ENCODE measurements at places on chromosomes 4 and X.

GRCh38 chr4:101259876-101260275 is 87.5 kb downstream of the PPP3CA start:
- no peak for DNase-seq

DNA sequence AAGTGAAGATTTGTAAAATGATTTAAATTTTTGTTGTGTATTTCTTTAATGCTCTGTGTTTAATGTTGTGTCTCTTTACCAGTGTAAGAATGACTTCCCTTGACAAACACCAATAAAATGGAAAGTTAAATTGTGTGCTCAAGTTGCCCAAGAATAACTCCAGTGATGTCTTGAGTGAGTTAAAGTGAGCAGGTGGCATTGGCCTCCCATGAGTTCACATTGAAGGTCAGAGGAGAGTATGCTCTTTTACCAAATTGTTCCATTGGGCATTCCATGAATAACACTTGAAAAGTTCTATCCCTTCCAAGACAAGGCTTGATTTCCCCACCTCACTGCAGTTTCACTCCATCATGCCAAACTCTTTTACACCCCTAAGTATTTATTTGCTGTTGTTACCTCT is 4.5 kb downstream of the ANXA5 start:
- DNase-seq, result no peak

DNA sequence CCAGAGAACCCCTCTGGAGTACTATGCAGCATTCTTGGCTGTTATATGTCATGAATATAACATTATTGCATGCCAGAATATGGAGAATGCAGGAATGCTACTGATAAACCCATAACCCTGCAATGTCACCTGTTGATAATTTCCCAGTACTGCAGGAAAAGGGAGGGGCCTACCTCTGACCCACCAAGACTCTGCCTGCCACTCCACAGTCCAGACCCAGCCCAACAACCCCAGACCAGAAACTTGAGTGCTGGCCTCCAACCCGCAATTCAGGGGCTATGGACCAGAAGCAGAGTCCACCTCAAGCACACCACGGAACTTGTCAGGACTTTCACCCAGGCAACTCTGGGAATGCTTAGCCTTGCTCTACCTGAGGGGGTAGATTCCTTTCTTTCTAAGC is 92.9 kb upstream of the WDR44 start:
- DNase-seq, result no peak

DNA sequence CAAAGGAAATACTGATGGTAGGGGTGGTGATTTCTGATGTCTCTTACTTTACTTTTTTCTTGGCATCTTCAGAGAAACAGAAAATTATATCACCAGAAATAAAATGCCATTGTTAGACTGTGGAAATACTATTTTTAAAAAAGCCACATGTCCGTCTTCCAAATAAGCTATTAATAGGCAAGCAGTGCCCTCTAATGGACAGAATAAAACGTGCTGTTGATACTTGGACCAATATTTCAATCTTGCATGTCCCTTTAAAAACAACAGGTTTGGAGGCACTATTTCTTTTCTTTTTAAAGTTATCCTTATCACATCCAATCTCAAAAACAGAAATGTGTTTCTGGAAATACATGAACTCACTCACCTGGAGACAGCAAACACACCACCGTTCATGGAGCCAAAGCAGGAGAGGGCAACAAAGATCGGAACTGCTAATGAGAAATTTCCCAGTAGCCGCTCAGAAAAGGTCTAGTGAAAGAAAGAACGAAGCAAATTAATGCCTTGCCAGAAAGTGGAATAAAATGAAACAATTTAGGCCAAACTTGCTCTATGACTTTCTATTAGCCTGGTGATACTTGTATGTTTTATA is 59.2 kb downstream of the SLC7A11 start:
- no peak for DNase-seq

DNA sequence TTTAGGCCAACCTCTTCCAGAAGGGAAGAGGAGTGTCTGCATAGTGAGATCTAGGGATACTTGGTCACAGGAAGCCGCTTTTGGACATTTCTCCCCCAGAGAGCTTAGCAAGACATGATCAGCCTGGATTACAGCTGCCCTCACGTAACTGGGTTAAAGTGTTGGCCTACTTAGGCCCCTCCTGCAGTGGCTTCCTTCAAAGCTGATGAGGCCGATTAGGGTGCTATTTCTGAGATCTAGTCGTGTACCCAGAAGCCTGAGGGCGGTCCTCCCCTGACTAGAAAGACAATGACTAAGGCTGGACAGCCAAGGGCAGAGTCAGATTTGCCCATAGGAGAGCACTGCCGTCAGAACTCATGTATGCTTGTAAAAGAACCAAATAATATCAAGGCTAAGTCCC is 135.0 kb downstream of the AMMECR1 start:
- no peak for DNase-seq

DNA sequence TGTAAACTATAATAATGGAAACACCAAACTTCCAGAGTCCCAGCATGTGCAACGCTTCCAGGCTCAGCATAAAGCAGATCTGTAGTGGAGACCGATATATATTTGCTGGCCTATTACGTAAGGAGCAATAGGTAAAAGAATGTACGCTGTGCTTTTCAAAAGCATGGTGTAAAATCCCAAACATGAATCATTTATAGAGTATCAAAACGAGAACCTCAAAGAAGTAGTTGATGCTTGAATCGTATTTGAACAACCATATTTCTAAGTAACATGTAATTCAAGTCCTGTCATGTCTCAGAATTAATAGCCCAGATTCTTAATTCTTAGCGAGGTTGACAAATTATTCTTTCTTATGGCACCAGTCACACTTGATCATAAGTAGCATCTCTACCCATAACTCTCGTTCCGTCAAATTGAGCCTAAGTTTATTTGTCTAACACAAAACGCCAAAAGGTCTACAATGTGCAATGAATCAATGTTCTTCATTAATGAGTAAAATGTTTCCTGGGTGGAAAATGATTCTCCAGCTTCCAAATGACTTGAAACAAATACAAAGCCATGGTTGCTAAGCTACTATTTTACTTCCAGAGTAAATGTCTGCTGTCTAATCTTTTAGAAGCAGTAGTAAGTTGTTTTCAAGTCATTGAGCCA is 811.5 kb upstream of the FRG1 start:
- no peak for DNase-seq

- DNase-seq, result no peak
These were observed 135.2 kb downstream of the PDE5A start for GRCh38 chr4:119493419-119493818.

GRCh38 chrX:9310616-9311015 is 154.2 kb upstream of the TBL1X start:
- DNase-seq, result no peak

Data from GM12891 (cell line).